ENCODE measurements at places on chromosomes 6 and 20. TPM values are rescaled to one million over a fixed set of nuclear protein-coding genes. Genes with fewer than 3 reads are reported as not detected.

The KHDC3L gene
- total RNA-seq, result not detected

The ZNF311 gene
- 1.9 TPM for total RNA-seq

The AIF1 gene
- total RNA-seq, result not detected

The DACT2 gene
- total RNA-seq, result 0.85 TPM

The SIRPA gene
- total RNA-seq, result 16.6 TPM

The SLC17A3 gene
- total RNA-seq, result not detected

The FABP7 gene
- total RNA-seq, result 0.71 TPM

The SRSF12 gene
- total RNA-seq, result 0.09 TPM

The AHCY gene
- total RNA-seq, result 90.7 TPM

The OLIG3 gene
- total RNA-seq, result not detected

The ACTL10 gene
- total RNA-seq, result 1.9 TPM

The ANGPT4 gene
- not detected for total RNA-seq

The MOG gene
- not detected for total RNA-seq

The LY6G6D gene
- not detected for total RNA-seq

The TFAP2A gene
- under 0.01 TPM for total RNA-seq

The RSPO3 gene
- total RNA-seq, result 17.4 TPM

The PDE7B gene
- total RNA-seq, result 58.1 TPM

All from smooth muscle cell of bladder (primary cell).